ENCODE measurements at places on chromosomes 12 and 14.
A peak's percentile ranks its signal among the peaks of the same experiment; 100 is the strongest.

DNA sequence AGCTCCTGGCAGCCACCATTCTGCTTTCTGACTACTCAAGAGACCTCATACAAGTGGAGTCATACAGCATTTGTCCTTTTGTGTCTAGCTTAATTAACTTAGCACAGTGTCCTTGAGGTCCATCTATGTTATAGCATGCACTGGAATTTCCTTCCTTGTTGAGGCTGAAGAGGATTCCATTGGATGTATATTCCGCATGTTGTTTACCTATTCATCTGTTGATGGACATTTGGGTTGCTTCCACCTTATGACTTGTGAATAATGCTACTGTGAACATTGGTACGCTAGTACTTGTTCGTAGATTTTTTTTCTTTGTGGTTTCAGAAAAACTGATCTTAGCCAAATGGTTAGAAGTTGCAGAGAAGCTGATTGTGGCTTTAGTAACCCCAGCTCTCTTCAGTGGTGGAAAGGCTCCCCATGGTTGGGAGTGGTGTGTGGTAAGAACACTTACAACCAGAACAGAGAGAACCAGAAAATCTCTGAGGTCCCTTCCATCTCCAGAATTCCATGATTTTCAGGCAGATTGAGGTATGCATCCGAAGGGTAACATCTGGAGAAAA is 118.4 kb downstream of the SAMD4A start:
- no peak for DNase-seq

DNA sequence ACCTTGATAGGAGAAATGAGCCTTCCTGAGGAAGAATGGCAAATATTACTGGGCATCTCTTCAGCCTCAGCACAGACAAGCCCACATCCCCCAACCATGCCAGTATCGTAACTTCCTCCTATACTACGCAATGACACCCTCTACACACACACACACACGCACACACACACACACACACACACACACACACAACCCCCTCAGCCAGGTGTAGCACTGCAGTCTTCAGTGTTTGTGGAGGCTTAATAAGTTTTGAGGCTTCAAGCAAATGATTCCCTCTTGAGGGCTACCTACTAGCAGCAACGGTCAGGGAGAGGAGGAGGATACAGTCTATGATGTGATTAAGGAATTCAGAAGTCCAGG is 1.6 kb downstream of the DGKA start:
- peak; percentile 78 for DNase-seq

DNA sequence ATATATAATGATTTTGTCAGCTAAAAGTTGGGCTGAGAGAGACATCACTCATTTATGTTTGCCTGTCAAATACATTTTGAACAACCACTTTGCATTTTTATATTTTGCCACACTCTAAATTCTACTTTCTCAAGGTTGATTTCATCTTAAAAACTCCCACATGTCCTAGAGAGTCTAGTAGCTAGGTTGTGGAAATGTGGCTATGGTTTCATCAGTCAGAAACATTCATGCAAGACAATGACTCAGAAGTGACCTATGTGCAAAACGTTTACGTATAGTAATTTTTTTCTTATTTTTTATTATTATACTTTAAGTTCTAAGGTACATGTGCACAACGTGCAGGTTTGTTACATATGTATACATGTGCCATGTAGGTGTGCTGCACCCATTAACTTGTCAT is 27.4 kb upstream of the PRKD1 start:
- no peak for DNase-seq

DNA sequence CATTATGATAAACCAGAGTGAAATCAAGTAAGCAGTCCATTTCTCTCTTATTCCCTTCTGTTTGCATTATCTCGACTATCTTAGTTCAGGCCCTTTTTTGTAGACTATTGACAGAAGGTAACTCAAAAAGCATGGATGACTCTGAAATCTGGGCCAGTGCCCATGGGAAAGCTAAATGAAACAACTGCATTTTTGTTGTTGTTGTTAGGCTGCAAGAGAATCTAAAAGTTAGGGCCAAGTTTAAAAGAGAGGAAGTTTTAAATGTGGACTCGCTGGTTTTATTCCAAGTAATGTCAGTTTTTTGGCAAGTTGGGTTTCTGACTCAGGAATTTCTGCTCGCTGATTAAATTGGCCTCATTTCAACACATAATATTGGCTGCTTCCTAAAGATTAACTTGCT is 201.1 kb downstream of the PIK3C2G start:
- DNase-seq, result no peak

Data from CD4-positive, alpha-beta T cell treated with Interleukin-17A for 1 hour (primary cell).